ENCODE measurements at places on chromosomes 1 and 21.

GRCh38 chr1:224931605-224932004, 2.1 kb downstream of the DNAH14 start:
- no peak for DNase-seq

DNA sequence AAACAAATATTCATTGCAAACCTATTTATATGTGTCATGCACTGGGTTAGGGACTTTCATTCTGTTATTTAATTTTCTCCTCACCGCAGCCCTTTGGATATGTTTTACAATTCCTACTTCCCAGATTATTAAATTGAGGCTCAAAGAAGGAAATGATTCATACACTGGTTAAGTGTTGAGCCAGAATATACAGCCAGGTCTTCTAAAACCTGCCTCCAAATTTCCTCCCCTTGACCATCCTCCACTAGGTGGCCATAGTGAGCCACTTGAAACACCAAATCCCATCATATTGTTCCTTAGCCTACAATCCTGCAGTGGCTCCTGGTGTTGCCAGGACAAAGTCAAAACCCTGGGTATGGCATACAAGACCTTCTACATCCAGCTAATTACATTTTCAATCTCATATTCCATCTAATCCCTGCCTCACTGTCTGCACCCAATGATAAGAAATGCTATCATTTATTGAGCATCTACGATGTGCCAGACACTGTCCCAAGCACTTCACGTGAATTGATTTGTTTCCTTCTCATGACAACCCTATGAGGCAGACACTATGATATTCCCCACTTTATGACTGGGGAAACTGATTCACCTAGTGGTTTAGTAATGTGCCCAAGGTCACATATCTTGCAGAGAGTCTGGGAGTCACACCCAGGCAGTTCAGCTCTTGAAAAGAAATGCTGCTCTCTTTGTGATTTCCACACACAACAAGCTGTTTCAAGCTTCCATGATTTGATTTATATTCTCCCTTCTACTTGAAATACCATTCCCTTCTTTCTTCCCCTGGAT, 23.6 kb upstream of the KIRREL1 start:
- DNase-seq: no peak

GRCh38 chr1:243596431-243597062, 253.5 kb downstream of the AKT3 start:
- DNase-seq: no peak

- DNase-seq: no peak
Observed at GRCh38 chr1:196075621-196076020, 532.6 kb downstream of the KCNT2 start.

DNA sequence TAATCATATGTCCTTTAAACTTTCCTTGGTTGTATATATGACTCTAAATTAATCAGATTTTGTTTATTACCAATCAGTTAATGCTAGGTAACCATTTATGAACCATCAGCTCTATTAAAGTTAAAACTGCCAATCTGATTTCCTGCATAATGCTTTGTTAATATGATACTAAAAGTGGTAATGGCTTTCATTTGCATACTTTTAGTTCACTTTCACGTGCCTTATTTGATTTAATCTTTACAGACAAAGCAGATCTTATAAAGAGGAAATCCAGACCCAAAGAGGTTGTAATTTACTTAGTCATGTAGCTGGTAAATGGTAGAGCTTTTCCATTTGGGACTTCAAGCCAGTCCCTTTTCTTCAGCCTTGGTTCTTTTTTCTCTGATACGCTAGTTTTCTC, 61.3 kb downstream of the CLIC4 start:
- DNase-seq: no peak

GRCh38 chr1:245181158-245181517, 26.4 kb downstream of the KIF26B start:
- DNase-seq: no peak

Data from activated T-helper 1 cell treated with anti-CD3 and anti-CD28 coated beads, Interleukin-2, amount 50 U/mL, for 16 hours (primary cell).